ENCODE measurements at places on chromosomes 7 and 10.

DNA sequence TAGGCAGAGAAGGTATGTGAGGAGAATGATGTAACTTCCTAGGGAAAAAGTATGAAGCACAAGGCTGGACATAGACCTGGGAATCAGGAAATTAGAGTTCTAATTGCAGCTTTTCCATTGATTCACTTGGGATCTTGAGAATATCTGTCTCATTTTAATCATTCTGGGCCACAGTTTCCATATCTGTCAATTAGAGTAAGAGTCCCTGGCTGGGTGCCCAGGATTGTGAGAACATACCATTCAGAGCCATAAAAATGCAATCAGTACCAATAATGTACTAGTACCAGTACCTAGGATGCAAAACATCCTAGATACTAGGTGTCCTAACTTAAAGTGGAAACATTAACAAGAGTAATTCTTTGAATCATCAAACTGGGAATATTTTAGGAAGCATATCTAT is 29.6 kb downstream of the CAV1 start:
- no peak for DNase-seq

DNA sequence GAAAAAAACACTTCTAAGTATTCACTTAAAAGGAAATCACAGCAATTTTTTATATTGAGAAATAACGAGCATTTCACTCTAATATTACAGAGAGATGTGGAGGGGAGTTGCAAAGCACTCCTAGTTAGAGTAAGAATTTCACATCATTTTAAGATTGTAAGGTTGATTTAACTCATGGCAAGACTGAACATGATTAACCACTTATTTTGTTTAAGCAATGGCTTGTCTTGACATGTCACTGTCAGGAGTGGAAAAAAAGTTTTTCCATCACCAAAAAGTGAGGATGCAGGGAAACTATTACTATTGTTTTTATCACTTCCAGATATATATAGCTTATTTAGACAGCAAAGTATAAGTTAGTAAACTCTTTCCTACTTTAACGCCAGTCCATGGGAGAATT is 27.1 kb downstream of the CD36 start:
- DNase-seq, result no peak

- no peak for DNase-seq
Observed at GRCh38 chr10:76198287-76199035, 767.0 kb downstream of the LRMDA start.

GRCh38 chr10:11048707-11049278 is 31.1 kb downstream of the CELF2 start:
- no peak for DNase-seq

- no peak for DNase-seq
Observed at GRCh38 chr7:155861480-155861868, 49.2 kb upstream of the SHH start.

DNA sequence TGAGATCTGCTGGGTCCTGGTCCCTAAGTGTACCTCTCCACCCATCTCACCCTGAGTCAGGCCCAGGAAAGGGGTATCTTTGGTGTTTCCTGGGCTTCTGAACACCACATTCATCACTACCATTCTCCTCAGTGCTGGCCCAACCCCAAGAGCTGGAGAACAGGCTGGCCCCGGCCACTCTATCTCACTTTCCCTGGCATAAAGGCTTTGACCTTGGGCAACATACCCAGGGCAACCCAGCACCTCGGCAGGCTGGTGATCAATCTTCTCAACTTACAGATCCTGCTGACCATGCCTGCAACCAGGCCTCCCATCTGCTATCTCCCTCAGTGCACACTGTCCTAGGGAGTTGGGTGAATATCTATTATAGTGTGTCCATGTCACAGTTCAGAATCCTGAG is 2.1 kb downstream of the VSIR start:
- no peak for DNase-seq

DNA sequence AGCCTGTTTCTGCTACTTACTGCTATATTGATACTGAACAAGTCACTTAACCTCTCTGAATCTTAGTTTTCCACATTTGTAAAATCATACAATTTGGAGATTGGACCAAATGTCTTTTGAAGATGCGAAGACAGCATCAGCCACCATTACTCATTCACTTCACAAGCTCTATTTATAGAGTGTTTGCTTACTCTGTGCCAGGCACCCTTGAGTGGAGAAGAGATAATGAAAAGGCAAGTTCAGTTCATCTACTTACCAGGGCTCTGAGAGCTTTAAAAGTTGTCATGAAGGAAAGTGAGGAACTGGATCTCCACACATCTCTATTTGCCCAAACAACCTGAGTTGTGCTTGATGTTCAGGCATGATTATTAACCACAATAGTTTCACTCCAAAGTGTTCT is 277.5 kb downstream of the CSTF2T start:
- DNase-seq, result no peak

DNA sequence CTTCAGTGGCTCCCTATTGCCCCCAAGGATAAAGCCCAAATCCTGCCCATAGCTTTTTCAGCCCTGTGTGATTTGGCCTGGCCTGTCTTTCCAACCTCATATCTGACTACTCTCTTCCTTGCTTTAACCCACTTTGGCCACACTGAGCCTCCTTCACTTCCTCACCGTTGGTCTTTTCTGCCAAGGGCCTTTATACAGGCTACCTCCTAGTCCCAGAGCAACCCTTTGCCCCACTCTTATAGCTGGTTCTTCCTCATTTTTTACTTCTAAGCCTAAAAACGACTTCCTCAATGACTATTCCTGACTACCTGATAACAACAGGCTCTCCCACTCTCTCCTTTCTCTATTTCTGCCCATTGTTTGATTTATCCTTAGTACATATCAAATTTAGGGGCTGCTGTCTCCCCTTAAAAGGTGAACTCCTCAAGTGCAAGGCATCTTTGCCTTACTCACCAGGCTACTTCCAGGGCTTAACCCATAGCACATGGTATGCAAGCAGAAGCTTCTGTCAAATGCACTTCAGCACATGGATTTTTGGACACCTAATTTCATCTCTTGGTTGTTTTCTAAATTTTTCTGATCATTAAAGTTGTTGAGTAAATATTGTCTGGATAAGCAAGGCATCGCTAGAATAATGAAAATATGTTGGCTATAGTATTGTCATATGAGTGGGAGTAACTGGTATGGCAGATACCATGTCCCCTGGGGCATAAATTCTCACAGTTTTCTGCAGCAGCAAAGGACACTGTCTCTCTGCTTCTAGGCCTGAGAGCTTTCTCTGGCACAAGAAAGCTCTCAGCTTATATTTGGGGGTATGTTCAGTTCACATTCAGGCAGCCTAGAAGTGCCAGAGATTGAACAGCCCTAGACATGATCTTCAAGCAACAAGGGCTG is 201.5 kb upstream of the GPR26 start:
- DNase-seq, result no peak

- no peak for DNase-seq
Observed at GRCh38 chr10:114349522-114350215, 54.6 kb downstream of the AFAP1L2 start.

DNA sequence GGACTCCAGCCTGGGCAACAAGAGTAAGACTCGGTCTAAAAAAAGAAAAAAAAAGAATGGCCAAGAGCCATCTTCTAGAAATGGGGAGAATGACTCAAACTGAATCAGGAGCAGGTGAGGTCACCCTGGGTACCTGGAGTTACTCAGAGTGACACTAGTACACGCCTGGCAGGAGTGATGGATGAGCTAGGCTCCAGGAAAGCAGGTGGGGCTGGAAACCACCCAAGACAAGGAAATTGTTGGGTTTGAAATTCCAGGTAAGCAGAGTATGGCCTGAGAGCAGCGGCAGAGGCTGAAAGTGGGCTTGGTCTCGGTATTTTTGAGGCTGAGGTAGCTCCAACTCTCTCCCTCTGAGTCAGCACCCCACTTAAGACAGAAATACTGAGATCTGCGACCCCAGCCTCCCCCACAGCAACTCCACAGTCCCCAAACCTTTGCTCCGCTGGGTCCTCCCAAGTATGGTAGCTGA is 18.5 kb downstream of the DDIT4 start:
- DNase-seq, result peak; percentile 37

GRCh38 chr7:33815336-33815735 is 90.0 kb upstream of the BMPER start:
- no peak for DNase-seq
